D341Med (cell line): ENCODE measurements at places on chromosomes 3 and 15.

- no peak for DNase-seq
These were observed 42.8 kb downstream of the ZNF609 start for GRCh38 chr15:64503197-64503596.

DNA sequence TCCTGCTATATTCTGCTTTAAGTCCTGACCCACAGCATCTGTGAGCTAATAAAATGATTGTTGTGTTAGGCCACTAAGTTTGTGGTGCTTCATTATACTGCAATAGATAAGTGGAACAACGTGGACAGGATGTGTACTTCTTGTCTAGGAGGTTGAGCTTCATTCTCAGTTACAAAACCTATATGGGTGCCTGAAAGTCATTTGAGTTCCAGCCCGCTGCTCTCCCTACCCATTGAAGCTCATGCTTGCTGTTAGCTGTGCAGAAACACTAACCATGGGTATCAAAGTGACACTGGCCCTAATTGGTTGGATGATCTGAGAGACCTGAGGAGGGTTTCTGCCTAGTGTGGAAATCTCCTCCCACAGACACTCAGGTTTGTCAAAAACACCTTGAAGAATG is 357.2 kb downstream of the PDCD6IP start:
- no peak for DNase-seq

GRCh38 chr3:187044867-187045552 is 94.3 kb downstream of the RPL39L start:
- DNase-seq, result no peak

GRCh38 chr15:60417112-60417511 is 19.3 kb upstream of the ANXA2 start:
- no peak for DNase-seq

- DNase-seq, result no peak
These were observed 47.4 kb downstream of the TMEM266 start for GRCh38 chr15:76107169-76107568.

DNA sequence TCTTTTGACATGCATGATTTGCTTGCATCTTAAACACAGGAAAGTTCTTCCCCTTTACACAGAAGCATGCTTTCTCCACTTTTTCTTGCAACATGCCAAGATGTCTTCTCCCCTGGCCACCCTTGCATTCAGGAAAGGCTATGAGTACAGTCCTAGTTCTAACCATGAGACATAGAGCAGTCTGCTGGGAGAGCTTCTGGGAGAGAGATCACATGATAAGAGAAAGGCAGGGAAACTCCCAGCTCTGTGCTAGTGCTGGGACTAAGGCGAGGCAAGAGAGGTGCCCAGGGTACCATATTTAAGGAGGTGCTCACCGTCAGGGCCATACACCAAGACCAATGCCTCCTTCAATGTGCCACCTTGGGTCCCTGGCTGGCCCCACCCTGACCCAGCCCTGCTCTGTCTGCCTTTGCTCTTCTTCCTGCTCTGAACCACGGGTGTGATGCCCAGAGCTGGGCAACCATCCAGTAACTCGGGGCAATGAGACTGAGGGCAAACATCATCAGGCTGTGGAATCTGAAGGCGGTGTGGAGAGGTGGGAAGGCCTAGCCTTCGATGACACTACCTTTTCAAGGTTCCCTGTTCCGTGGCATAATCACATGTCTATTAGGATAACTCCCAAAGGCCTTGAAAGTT is 77.4 kb upstream of the PRR20G start:
- peak; percentile 8 for DNase-seq

GRCh38 chr3:152183473-152183872 is 85.3 kb upstream of the MBNL1 start:
- peak; percentile 65 for DNase-seq

DNA sequence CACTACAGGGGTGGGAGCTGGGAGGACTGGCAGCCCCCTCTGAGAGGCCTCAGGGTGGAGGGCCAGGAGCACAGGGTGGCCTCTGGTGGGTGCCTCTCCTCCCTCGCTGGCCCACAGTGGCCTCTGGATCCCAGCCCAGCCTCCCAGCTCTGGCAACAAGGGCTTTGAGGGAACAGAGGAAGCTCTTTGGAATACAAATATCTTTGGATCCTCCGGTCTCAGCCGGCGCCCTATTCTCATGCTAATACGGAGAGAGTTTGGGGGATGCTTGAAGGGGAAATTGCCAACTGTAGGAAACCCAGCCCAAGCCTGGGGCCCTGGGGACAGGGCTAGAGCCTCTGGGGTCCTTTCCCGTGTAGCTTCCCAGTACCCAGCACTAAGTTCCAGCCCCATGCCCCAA is 33.4 kb upstream of the INSYN1 start:
- DNase-seq, result no peak

- DNase-seq, result no peak
These were observed 13.8 kb upstream of the NSMCE3 start for GRCh38 chr15:29283381-29283780.

DNA sequence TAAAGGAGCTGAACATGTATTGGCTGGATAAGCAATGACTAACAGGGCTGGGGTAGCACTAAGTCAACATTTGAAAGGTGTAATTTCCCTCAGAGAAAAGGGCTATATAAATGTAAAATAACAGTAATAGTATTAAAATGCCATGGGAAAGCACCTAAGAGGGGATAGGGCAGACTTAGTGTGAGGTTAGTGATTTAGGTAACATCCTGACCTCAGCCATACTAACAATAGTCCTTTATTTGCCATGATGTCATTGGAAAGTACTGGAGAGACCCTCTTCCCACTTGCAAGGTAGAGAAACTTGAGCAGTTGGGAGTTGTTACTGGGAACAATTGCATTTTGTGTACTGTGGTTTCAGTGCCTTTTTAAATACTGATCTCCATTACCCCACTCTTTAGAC is 103.4 kb downstream of the LSAMP start:
- no peak for DNase-seq

DNA sequence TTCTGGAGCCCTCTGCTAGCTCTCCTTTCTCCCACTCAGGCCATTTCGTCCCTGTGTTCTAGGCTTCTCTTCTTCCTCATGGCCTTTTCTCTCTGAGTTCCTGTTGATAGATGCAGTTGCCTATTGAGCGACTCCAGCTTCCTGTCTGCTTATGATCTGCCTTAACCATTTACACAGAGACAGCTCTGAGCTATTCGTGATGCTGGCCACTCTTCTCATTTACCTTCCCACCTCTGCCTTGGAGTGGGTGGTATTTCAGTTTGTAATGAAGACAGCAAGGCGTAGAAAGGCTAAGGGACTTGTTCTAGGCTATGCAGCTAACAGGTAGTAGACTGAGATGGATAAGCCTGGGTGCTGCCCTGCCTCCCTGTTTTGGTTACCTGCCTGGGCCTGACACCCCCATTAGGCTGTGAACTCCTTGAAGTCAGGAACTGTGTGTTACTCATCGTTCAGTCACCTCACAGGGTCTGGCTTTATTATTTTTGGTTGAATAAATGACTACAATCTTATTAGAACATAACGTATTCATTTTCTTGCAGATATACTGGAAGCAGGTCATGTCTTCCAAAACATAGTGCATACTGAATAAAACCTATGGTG is 12.6 kb upstream of the ZBTB47 start:
- DNase-seq, result no peak

DNA sequence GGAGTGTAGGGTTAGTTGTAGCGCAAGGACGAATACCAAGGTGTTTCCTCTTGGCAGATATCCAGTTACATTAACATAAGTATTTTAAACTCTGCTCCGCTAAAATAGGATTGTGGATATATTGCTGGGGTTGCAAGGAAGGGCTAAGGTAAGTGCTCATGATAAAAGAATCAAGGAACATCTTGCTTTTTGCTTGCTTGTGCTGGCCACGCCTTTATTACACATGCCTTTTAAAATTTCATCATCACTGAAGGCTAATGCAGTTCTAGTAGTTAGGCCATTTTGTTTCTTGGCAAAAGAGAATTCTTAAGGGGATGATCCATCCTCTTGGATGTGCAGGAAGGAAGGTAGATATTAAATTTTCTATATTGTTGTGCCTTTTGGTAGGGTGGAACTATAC is 415.6 kb upstream of the TPM1 start:
- DNase-seq, result no peak

- no peak for DNase-seq
These were observed 42.7 kb downstream of the FAM174B start for GRCh38 chr15:92612891-92613290.

DNA sequence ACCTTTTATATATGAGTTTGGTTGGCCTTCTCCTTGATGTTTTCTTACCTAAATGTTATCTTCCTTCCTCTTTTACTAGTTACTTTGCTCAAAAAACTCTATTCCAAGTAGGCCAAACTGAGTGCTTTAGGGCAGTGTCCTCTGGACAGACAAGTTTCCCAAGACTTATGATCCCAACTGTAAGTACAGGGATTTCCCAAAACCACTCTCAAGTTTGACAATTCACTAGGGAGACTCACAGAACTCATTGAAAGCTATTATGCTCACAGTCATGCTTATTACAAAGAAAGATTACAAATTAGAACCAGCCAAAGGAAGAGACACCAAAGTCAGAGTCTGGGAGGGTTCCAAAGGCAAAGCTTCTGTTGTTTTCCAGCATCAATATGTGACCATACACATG is 534.2 kb upstream of the ALCAM start:
- no peak for DNase-seq

GRCh38 chr3:128287216-128287615 is 133.9 kb downstream of the EEFSEC start:
- no peak for DNase-seq

DNA sequence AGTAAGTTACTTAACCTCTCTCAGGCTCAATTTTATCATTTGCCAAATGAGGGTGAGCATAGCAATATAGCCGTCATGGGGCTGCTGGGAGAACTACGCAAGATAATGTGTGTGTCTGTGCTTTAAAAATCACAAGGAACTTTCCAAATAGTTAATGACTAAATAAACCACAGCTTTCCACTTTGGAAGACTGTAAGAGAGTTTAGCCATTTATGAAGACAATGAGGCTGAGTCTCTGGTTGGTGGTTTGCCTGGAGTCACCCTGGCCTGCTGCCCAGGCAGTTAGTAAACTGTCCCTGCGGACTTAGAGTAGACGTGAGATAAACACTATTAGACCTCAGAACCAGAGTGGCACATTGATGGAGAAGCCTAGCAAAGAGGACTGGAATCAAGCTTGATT is 357.7 kb downstream of the CLSTN2 start:
- DNase-seq, result no peak

DNA sequence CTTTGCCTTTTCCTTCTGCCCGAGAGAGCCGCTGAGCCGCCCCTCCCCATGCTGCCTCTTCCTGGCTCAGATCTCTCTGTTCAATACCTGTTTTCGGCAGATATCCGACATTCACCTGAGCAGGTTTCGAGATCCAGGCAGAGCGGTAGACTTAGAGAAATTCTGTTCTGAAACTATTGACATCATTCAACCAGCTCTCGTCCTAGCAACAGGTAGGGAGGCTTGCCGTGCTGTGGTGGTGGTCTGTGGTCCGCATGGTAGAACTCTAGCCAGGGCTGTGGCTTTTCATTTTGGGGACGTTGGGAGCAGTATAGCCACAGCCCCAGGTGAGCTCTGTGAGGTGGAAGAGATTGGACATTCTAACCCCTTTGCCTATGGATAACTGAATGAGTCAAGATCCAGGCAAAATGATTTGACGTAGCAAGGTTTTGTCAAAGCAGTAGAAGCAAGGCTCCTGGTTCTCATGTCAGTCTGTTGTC is 810 bp downstream of the TMEM62 start:
- no peak for DNase-seq

DNA sequence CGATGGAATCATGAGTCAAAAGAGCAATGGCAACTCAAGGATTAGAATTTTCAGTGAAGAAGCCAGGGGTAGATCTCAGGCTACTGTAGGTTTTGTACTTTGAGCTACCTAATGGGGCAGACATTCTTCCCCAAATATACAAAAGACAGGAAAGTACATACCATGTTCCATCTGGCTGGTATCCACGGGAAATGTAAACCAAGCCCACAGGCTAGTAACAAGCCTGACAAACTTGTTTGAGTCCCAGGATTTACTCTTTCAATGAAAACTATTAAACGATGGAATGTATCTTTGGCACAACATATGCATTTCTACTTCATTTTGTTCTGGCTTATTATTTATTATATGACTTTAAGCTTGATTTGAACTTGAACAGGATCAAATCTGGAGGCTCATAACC is 44.2 kb upstream of the GOLIM4 start:
- no peak for DNase-seq

GRCh38 chr15:64740311-64741170 is 34.8 kb downstream of the RBPMS2 start:
- peak; percentile 74 for DNase-seq

GRCh38 chr3:82308755-82309154 is 547.3 kb upstream of the GBE1 start:
- DNase-seq, result no peak

- no peak for DNase-seq
These were observed 474.8 kb upstream of the CNTN4 start for GRCh38 chr3:1623896-1624295.

DNA sequence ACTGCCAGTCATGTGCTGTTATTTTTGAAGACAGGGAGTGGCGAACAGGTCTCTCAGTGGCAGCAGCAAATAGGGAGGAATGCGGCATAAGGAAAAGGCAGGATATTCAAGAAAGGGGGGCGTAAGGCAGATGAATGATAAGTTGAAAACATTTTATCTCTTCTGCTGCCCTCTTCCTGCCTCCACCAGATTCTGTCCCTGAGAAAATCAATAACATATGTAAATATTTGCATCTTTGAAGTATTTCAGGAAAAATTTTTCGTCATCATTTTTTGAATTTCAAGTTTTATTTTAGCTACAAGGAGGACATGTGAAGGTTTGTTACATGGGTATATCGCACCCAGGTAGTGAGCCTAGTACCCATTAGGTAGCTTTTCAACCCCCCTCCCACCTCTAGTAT is 616.7 kb downstream of the MCTP2 start:
- no peak for DNase-seq

- no peak for DNase-seq
These were observed 315.2 kb downstream of the UACA start for GRCh38 chr15:70447928-70448698.

GRCh38 chr3:71247221-71247957 is 336.1 kb downstream of the FOXP1 start:
- peak; percentile 40 for DNase-seq

GRCh38 chr3:180017846-180018245 is 18.9 kb downstream of the PEX5L start:
- DNase-seq, result no peak

DNA sequence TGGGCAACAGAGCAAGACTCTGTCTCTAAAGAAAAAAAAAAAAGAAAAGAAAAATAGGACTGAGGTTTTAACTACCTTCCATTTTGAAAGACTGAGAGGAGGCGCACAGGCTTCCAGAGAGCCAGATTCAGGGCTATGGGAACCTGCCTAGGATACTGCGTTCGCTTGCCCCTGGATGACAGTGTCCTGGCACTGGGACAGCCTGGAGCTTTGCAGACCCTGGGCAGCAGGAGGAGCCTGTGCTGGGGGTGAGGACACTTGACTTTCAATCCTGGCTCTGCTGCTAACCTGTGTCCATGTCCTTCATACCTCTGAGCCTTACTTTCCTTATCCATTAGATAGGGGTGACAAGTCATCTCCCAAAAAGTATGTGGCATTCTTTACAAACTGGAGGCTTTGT is 31.2 kb downstream of the CD276 start:
- no peak for DNase-seq

DNA sequence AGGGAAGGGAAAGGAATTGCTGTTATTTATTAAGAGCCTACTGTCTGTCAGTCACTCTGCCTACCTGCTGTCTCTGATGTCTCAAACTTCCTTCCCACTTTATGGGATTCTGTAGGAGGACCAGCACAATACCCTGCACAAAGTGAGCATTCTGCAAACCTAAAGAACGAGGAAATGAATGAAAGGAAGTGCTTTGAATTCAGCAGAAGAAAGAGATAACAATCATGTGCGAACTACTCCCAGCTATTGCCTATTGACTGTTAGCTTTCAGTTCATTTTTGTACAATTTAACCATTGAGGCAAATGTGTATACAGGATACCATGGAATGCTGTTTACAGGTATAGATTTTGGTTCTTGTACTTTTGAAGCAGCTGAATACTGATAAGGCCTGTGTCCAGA is 66.8 kb downstream of the CMSS1 start:
- DNase-seq, result no peak
